ENCODE measurements at places on chromosomes 2 and 18. TPM values are rescaled to one million over a fixed set of nuclear protein-coding genes. Genes with fewer than 3 reads are reported as not detected.

MC2R gene
- not detected for total RNA-seq

GALM gene
- total RNA-seq: 35.2 TPM

CHRNG gene
- not detected for total RNA-seq

TPGS2 gene
- 115 TPM for total RNA-seq
